ENCODE measurements at places on chromosomes 1 and 21. TPM values are rescaled to one million over a fixed set of nuclear protein-coding genes. Genes with fewer than 3 reads are reported as not detected.

DNA sequence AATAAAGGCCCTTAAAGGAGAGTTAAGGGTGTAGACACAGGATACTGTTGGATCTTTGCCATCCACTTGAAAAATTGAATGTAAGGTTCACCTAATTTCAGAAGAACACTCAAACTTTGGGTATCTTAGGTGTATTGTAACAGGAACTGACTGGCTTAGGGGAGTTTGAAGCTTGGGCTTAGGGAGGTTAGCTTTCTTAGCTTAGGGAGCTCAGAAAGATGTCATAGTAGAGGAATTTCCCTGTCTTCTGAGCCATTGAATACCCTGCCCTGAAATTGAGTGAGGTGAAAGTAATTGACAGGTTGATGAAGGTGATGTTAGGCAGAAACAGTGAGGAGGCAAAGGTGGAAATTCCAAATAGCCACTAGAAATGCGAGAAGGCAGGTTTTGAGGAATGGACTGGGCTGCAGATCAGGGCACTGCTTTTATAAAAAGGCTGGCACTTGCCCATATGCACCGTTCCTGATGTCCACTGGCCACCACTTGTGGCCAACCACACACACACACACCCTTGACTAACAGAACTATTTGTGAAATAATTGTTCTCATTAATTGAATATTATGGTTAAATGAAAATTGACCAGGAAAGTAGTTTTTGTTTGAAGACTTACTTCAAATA is 16.5 kb downstream of the BACH1 start:
- H3K4me3 ChIP-seq: peak overlapping the region; percentile 2
- H3K4me1 ChIP-seq: peaks cover 94% of the 10 kb centered on the region
- no peak for DNase-seq
- H3K36me3 ChIP-seq: peaks cover 32% of the 10 kb centered on the region
- peak overlapping the region; percentile 52 for H3K27ac ChIP-seq

ALX3 gene
- total RNA-seq: 1.3 TPM

FCAMR gene
- not detected for total RNA-seq

GRCh38 chr1:41350055-41350378 is 11.2 kb upstream of the FOXO6 start:
- H3K4me1 ChIP-seq: no peaks in the 10 kb centered on the region
- peaks cover 34% of the 10 kb centered on the region for H3K27me3 ChIP-seq
- H3K36me3 ChIP-seq: no peaks in the 10 kb centered on the region
- no peak overlapping the region for H3K27ac ChIP-seq
- no peak overlapping the region for H3K4me3 ChIP-seq

GRCh38 chr1:88126467-88126866 is 557.6 kb upstream of the PKN2 start:
- no peaks in the 10 kb centered on the region for H3K4me1 ChIP-seq
- DNase-seq: no peak
- no peak overlapping the region for H3K4me3 ChIP-seq
- peaks cover 1% of the 10 kb centered on the region for H3K27me3 ChIP-seq
- H3K27ac ChIP-seq: no peak overlapping the region

GRCh38 chr21:32386195-32386870 is 6.5 kb downstream of the URB1 start:
- H3K4me3 ChIP-seq: no peak overlapping the region
- H3K27me3 ChIP-seq: peaks cover 1% of the 10 kb centered on the region
- DNase-seq: no peak
- H3K27ac ChIP-seq: peak overlapping the region; percentile 42
- H3K4me1 ChIP-seq: peaks cover 82% of the 10 kb centered on the region
- H3K36me3 ChIP-seq: peaks cover 42% of the 10 kb centered on the region

OR2T33 gene
- 0.16 TPM for total RNA-seq

DNA sequence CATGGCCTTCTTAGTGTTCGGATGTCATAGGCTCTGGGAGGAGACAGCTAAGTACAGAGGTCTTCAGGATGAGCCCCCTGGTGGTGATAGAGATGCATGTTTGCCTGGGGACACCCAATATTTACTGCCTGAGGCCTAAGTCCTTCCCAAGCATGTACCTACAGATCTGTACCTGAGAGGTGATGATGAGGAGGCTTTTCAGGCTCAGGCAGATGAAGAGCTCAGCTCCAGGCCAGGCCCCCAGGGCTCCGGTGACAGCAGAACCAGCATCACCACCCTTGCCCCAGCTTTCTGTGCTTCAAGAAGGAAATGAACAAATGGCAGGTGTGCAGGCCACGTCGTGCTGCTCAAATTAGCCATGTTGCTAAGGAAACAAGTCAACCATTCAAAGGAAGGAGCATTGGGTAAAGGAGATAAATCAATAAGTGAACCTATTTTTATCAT is 21.1 kb downstream of the CACNA1E start:
- DNase-seq: no peak
- H3K4me3 ChIP-seq: no peak overlapping the region
- H3K4me1 ChIP-seq: no peaks in the 10 kb centered on the region
- no peak overlapping the region for H3K27ac ChIP-seq

KRTAP12-2 gene
- total RNA-seq: not detected

KPRP gene
- total RNA-seq: not detected

All from HFFc6 (cell line).